Urinary bladder (tissue), 4 donors: ENCODE measurements at places on chromosomes 11 and 22. TPM values are rescaled to one million over a fixed set of nuclear protein-coding genes. Genes with fewer than 3 reads are reported as not detected.

VWCE gene
- 0.63 TPM for total RNA-seq

- DNase-seq: peak; percentile 45
These were observed 8.6 kb upstream of the RBM4B start for GRCh38 chr11:66686100-66686785.

OR56A1 gene
- total RNA-seq: 0.05 TPM

GRCh38 chr11:33594188-33594587, 106.4 kb downstream of the C11orf91 start:
- no peak for DNase-seq

DNA sequence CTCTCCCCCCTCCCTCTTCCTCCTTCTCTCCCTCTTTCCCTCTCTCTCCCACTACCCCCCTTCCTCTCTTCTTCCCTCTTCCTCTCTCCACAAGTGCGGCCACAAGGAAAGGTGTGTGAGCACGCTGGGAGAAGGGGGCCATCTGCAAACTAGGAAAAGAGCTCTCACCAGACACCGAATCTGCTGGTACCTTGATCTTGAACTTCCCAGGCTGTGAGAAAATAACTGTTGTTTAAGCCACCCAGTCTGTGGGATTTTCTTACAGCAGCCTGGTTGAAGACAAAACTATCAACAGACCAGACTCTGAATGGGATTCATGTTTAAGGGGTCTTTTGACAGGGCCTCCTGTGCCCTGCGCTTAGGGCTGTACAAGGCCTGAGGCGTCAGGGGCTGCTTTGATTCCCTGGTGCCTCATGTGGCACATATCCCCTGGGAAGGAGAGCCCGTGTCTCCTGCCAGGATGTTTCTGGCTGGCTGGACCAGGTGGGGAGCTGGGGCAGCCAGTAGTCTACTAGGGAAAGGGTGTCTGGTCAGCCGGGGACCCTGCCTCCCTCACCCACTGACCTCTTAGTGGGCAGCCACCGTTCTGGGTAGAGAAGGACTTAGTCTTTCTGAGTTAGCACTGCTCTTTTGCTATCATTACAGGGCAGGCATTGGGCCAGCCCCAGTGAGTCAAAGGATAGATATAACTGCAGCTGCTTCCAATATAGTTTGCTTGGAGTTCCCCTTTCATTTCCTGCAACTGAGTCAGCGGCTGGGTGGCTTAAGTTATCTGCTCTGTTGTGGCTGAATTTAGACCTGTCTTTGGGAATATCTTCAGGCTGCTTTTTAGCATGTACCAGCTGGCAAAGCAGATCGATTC, 6.2 kb downstream of the PANX1 start:
- DNase-seq: no peak
